ENCODE measurements at places on chromosomes 2 and 18.

DNA sequence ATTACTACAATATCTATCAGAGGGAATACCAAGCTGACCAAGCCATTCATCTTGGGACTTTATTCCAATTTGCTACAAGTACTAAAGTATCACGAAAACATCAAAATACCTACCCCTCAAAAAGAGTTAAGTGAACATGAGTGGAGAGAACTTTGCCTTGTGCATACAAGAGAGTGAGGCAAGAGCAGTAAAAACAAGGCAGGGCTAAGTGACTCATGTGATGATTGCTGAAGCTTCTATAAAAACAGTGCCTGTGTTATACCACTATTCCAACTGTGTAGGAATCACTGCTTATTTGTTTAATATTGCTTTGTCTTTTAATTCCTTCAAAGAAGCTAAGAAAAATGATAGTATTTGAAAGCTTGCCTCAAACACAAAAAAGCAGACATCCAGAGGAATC lies 61.2 kb downstream of the FARSB start:
- peak; percentile 75 for DNase-seq

GRCh38 chr2:222248256-222248655 lies 50.5 kb downstream of the PAX3 start:
- no peak for DNase-seq

DNA sequence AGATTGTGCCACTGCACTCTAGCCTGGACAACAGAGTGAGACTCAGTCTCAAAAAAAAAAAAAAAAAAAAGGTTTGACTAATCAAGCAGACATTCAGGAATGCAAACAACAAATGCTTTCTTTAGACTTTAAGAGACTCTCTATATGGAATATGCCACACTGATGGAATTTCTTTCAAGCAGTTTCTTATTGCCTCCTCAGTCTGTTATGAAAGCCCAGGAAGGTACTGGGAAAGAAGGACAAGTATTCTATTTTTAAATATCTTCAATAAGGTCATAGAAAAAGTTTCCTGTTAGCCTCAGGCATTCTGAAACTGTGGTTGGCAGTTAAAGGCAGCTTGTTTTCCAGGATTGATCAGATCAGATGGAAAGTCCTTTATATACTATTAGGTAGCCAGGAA lies 241.6 kb downstream of the PIK3C3 start:
- no peak for DNase-seq

DNA sequence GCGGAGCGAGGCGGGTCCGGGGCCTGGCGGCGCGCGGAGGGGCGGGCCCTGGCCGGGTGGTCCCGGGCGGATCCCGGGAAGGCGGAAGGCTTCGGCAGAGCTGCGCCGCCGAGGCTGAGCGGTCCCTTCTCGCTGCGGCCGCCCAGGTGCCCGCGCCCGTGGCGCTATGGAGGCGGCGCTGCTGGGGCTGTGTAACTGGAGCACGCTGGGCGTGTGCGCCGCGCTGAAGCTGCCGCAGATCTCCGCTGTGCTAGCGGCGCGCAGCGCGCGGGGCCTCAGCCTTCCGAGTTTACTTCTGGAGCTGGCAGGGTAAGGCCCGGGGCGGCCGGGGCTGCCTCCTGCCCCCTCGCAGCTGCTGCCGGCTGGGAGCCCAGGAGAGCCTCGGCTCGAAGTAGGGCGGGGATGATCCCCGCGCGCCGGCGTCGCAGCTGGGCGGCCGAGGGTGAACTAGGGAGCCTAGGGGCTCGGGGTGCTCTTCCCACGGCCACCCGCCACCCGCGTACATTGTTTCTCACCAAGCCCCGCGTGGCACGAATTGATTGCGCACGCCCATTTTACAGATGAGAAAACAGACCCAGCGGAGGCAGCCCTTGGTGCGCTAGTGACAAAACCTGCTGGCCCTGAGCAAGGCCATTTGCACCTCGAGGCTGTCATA lies at the start of gene SLC66A3:
SLC66A3 (plus strand) TSS at position 87 of the 655 bp plus-strand sequence; CDS start at position 167, 80 bp downstream.
- DNase-seq: peak; percentile 83

GRCh38 chr2:146523196-146523595 lies 1321.6 kb upstream of the ACVR2A start:
- DNase-seq: peak; percentile 16

DNA sequence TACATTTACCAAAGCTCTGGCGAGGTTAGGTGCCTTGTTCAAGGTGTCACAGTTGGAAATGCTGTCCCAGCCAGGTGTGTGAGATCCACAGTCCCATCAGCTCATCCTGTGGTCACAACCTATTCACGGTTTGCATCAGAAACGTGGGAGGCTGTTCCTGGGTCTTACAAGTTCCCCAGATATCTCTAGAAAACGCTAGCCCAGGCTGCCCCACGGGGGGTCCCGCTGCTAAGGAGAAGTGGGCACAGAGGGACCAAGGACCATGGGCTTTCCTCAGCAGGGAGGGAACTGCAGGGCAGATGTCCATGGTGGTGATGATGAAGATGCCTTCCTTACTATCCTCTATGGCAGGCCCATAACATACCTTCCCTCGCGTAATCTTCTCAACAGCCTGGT lies 649 bp downstream of the FECH start:
- DNase-seq: peak; percentile 4

DNA sequence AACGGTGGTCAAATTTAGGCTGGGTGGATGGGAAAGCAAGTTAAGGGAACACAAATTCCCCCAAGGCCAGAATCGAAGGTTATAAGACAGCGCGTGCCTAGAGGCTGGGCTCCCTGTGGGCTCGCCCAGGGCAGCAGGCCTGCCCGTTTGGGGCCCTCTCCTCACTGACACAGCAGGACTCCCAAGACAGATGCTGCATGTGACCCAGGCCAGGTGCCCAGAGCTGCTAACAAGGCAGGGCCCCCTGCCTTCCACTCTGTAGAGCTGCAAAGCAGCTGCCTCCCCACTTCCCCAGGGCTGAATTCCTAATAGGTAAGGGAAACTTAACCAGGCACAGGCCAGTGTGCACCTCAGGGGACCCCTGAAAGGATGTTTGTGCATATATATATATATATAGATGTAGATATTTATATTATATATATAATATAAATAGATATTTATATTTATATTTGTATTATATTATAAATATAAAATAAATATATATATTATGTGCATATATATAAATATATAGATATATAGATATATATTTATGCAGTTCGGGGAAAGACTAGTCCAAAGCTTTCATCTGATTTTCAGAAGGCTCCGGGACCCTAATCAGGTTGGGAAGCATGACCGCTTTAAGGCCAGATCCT lies 43.7 kb downstream of the TMEM37 start:
- no peak for DNase-seq

Measured in fibroblast of the aortic adventitia (primary cell).